NCI-H187 treated with DMSO at 0.1 percent for 48 hours (cell line): ENCODE measurements at places on chromosomes 3 and 15.

GRCh38 chr3:117553461-117553860 is 843.9 kb downstream of the TUSC7 start:
- DNase-seq: no peak

GRCh38 chr15:65355988-65356353 is 21.8 kb downstream of the IGDCC3 start:
- no peak for DNase-seq

DNA sequence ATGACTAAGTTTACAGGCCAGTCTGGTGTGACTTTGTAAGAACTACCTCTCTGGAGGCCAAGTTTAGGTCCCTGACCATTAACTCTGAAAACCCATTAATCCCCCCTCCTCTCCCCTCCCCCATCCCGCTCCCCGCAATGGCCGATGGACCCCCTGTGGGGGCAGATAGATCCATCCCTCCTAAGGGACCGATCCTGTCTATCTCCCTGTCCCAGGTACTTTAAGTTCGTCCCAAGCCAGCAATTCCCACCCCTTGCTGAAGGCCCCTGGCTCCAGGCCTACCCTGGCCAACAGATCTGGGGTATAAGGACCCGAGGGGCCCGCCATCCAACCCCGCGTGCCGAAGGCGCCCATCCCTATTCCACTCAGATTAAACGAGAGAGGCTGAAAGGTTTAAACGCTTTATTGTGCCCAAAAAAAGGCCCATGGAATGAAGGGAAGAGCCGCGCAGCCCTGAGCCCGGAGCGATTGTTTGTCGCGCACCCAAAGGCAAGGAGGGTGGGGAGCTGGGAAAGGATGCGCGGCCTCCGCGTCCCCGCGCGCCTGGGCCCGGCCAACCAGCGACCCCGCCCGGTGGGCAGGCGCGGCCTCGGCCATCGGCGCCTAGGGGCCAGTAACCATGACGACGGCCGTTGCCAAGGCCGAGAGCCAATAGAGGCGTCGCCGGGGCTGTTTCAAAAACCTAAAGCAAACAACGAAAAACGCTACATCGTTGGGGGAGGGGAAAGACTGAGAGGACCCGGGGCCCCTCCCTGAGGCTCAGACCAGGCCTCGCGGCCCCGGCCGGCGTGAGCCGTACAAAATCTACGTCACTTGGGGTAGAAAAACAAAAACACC is 35.9 kb downstream of the HMCES start:
- DNase-seq: peak; percentile 53

DNA sequence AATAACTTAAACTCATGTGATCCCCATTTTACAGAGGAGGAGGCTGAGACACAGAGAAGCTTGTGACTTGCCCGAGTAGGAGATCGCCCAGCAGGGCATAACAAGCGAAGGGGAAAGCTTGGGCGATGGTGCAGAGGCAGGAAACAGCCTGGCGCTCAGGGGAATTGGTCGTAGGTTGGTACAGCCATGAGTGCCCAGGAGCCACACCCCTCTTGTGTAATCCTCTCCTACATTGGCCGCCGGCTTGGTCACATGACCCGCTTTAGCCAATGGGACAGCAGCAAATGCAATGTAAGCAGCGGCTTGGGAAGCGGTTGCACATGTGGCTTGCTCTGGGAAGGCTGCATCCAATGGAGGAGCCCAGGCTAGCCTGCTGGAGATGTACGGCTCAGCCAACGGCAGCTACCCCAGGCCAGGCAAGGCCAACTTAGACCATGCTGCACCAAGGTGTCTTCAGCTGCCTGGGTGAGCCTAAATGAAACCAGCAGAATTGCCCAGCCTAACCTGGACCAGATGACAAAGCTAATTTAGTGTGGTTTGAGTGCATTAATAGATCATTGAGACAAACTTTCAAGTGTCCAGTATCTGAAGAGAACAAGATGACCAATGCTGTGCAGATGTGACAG is 50.3 kb upstream of the SLC6A6 start:
- no peak for DNase-seq

DNA sequence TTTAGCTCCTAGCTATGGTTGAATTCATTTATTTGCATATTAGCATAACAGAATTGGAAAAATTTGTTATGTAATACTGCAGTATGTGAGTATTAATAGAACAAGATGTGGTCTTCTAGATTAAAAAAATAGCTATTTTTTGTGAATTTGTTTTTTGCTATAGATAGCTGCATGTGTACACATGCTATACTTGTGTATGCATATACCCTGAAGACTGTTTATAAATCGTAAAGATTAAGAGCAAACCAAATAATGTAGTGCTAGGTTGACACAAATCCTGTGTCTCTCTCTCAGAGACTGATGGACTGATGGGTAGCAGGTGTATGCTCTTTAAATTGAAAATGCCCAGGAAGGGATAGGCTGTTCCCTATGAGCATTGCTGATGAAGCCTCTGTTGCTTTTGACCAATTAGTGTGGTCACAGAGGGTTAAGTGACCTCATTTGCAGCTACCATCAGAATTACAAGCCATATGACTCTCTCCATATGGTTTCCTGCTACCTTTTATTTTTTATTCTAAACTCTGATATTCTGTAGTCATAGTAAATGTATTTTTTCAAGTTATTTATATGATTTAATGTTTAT is 9.0 kb downstream of the PLCL2 start:
- DNase-seq: no peak

DNA sequence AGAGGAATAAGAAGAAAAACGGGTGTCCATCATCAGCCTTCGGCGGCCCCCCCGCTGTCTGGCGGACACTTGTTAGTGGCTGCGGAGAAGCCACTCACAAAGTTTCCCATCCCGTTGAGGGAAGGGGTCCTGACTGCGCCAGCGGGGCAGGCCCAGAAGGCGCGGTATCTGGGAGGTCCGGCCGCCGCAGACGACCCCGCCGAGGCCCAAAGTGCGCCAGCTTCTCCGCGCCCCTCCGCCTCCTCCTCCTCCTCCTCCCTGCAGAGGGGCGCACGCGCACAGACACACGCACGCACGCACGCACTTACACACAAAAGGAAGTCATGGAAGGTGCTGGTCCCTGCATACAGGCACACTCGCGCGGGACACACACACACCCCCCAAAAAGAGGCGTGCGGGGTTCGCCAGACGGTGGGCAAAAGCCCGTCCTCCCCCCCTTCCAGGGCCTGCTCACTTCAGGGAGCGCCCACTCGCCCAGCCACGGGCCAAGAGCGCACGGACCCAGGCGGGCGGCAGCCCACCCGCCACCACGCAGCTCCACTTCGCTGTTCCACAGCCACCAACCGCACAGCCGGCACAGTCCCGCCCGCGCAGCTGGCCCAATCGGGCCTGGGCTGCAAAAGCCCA is 18.0 kb downstream of the ZNF148 start:
- no peak for DNase-seq

- DNase-seq: no peak
These were observed 47.2 kb downstream of the SLITRK3 start for GRCh38 chr3:165148876-165149441.
